ENCODE measurements at places on chromosomes 7 and 10.
A peak's percentile ranks its signal among the peaks of the same experiment; 100 is the strongest.

- DNase-seq, result no peak
Observed at GRCh38 chr7:107474104-107474521, 4.3 kb downstream of the GPR22 start.

DNA sequence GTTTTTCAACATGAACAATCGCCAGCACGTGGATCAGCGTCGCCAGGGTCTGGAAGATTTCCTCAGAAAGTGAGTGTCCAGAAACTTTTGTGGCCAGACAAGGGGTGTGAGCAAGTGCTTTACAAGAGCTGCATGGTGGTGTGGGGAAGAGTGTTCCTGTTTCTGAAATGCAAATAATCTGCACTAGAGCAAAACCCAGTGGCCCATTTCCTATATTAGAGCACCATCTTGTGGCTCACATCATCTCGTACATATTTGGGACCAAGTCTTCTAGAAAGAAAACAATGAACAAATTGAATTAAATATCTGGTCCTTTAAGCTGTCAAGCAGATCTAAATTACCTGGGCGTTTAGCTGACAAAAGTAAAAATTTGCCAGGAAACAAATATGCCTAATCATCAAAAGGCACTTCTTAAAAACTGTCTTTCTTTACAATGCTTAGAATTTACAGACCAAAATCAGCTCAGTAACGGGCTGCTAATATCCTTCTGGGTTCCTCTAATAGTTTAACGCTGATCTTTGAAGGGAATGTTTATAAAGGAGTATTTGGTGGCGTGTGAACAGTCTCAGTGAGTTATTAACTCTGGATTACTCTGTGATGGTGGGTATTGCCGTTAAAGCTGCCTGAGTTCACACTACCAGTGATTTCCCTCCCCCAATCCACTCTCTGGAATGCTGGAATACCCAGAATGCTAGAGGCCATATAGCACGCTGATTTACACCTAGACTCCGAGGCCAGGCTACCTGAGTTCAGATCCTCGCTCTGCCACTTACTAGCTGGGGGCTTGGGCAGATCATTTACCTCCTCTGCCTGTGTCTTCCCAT is 73.6 kb downstream of the SNX10 start:
- DNase-seq, result peak; percentile 90

- no peak for DNase-seq
Observed at GRCh38 chr10:1213252-1214070, 157.3 kb downstream of the WDR37 start.

- DNase-seq, result no peak
Observed at GRCh38 chr7:28879105-28879504, 79.0 kb downstream of the TRIL start.

GRCh38 chr7:113044394-113044793 is 42.2 kb downstream of the GPR85 start:
- no peak for DNase-seq

GRCh38 chr7:30093420-30093952 is 41.3 kb upstream of the MTURN start:
- DNase-seq, result no peak

- no peak for DNase-seq
Observed at GRCh38 chr7:118306771-118307170, 82.3 kb downstream of the ANKRD7 start.

DNA sequence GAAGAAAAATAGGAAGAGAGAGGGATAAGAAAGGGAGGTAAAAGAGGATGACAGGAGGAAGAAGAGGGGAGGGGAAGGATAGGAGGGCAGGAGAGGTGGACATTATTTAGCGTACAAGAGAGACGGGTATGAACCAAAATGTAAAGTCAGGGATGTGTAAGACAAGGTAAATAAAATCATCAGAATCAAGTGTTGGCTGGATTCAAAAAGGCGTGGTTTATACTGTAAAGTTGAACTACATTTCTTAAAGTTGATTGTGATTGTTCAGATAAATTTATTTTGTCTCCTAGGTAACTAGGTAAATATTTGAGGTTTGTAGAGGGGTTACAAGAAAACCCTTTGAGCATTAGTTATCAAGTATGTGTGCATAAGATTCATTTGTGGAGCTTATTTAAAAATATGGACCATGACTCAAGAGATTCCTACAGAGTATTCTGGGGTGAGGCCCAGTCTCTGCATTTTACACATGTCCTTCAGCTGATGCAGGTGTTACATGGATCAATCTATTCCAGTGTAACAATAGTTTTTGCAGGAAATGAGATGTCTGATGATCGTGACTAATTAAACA is 512.1 kb upstream of the MBL2 start:
- DNase-seq, result no peak

DNA sequence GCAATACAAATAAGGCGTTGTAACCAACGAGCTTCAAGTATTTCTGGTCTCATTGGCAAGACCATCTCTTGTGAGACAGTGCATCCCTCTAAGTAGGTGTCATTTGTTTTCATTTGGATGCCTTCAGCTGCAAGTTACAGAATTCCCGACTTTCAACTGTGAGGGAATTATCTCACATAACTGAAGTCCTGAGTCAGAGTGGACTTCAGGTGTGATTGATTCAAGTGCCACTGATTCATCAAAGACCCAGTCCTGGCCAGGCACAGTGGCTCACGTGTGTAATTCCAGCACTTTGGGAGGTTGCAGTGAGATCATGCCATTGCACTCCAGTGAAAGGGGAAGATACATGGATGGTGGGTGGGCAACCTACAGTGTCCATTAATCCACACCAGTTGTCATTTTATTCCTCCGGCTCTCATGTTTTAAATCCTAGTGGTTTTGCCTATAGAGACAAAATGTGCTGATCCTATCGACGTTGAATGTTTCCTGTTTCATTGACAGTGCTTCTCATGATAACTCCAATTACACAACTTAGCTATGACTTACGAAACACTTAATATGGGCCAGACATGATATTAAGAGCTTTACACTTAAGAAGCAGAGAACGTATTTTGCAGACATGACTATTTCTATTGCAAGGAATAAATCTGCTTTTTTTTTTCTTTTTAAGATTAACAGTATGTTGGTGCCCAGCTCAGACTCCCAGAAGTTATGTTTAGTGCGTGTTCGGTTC is 268.0 kb downstream of the FRMD4A start:
- DNase-seq, result no peak

Data from DMS79 treated with DMSO at 0.1 percent for 48 hours (cell line).